ENCODE measurements at places on chromosomes 12 and 14.
A peak's percentile ranks its signal among the peaks of the same experiment; 100 is the strongest.

GRCh38 chr14:68211421-68211820, 391.8 kb downstream of the RAD51B start:
- no peak for DNase-seq

- DNase-seq, result no peak
Observed at GRCh38 chr12:102342281-102343006, 137.9 kb downstream of the IGF1 start.

GRCh38 chr12:5510251-5510805, 78.4 kb downstream of the NTF3 start:
- DNase-seq, result no peak

- DNase-seq, result no peak
Observed at GRCh38 chr14:46988312-46988711, 336.7 kb upstream of the RPL10L start.

GRCh38 chr14:75499084-75499875, 23.0 kb upstream of the BATF start:
- DNase-seq, result no peak

GRCh38 chr14:38129192-38129591, 78.5 kb upstream of the SSTR1 start:
- DNase-seq, result no peak

DNA sequence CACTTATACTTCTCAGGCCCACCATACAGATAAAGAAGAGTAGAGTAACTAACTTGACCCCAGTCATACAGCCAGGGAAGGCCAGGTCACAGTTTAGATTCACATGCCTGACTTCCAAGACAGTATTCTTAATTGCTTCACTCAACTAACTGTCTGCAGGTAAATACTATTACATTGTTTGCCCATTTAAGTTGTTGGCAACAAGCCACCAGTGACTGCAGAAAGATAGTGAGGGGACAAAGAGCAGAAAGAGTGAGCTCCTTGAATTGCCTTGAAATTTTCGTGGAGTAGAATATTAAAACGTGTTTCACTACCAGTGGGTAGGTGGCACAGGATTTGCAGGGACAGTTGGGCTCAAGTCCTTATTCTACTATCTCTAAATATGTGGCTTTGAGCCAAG, 146.3 kb upstream of the RMST start:
- DNase-seq, result no peak

DNA sequence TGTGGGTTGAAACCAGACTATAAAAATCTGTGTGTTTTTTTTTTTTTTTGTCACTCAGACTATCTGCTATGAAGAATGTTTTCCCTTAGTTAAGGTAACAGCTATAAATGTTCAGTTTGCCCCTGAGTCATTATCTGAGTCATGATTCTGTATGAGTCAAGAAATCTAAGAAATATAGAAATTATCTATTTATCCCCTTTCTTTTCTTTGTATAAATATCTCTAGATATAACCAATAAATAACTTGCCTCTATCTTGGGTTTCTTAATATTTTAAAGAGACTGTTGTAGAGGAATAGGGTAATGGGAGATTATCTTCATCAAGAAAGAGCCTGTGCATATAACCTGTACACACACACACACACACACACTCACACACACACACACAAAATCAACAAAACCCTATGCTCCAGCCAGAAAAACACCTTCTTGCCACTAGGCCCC, 161.7 kb upstream of the EEA1 start:
- DNase-seq, result no peak

DNA sequence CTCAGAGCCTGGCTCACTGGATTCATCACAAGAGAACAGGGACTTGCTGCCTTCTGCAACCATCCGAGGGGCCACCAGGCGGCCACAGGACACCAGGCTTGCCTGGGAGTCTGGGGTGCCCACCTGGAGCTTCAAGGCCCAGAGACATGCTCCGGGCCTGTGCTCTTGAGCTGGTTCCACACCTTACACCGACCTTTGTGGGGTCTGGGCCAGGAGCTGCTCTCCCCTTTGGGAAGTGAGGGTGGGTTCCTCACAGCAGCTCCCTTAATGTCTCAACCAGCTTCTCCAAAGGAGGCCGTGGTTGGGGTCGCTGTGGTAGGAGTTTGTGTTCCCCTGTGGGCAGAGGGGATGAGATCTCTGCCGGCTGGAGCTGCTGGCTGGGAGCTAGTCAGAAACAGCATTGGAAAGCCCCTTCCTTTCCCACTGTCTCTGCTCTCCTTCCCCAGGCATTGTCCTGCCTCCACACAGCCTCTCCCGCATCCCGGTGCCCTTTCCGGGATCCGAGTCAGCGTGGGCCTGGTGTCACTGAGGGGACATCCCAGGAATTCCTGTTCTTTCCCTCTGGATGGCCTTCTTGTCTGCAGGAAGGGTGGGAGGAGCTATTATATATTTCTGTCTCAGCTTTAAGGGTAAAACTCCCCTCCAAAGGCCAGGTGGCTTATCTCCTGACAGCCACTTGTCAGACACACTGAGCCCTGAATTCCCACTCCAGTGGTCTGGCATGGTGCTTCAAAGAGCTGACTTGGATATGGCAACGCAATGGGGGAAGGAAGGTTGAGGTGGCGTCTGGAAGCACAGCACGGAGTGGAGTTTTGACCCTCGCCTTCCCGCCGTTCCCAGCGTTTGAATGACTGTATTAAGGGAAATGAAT, 5.1 kb upstream of the PAPLN start:
- DNase-seq, result no peak

DNA sequence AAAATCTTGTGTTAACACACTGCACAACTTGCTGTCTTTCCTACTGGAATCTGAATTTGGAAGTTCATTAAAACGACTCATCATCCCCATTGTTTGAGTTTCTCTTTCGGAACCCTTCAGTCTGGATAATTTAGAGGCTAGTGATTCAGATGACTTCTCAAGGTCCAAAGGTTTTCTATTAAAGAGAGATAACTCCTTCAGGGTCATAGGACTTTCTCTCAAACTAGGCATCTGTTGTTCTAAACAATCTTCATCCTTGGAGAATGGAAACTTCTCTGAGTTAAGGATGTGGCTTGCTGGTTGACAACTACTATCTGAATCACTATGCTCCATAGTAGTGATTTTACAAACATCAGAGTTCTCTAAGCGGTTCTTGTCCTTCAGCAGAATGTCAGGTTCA, 4.4 kb downstream of the MLH3 start:
- DNase-seq, result peak; percentile 9

- DNase-seq, result peak; percentile 75
Observed at GRCh38 chr12:95205685-95206084, 11.6 kb downstream of the FGD6 start.

- no peak for DNase-seq
Observed at GRCh38 chr12:99131751-99132199, 486.7 kb downstream of the APAF1 start.

- DNase-seq, result peak; percentile 63
Observed at GRCh38 chr12:12349711-12350665, at the start of gene MANSC1. MANSC1 (minus strand) TSS chr12:12350242; CDS start chr12:12343314, 6,928 bp downstream.

DNA sequence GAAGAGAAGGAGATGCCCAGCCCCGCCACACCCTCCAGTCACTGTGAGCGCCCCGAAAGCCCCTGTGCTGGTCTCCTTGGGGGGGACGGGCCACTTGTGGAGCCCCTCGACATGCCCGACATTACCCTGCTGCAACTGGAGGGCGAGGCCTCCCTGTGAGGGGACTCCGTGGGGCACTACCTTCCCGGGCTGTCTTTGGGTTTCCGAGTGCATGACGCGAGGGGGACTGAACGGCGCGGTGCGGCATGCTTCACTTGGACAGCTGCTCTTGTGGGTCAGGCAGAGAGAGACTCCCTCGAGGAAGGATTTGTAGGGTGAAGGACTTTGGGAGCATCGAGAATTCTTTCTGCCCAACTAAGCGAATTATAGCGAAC, 1.1 kb downstream of the CCDC184 start:
- DNase-seq, result no peak

DNA sequence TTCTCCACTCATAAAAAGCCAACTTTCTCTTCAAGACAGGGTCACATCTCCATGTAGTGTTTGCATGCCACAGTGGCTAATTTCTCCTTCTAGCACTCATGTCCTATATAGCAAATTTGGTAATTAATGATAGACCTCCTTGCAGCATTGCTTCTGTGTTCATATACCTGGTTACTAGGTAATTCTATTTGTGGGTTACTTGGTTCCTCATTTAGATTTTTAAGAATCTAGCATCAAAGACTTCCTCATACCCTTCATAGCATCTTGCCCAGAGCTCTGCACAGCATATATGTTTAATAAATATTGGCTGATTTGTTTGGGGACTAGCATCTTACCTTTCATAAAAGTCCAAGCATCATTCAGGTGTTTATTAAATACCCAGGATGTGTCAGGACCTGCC, 152.1 kb downstream of the DUSP6 start:
- no peak for DNase-seq

GRCh38 chr14:59465316-59466135, at the start of gene GPR135:
GPR135 (minus strand) TSS chr14:59465380; CDS start chr14:59465226, 154 bp downstream.
- DNase-seq, result no peak

GRCh38 chr12:120214626-120215356, 13.9 kb upstream of the RPLP0 start:
- no peak for DNase-seq

- peak; percentile 91 for DNase-seq
Observed at GRCh38 chr14:102819176-102819628, 42.0 kb downstream of the TRAF3 start.

GRCh38 chr14:36504771-36505175, 15.3 kb downstream of the NKX2-1 start:
- DNase-seq, result no peak

DNA sequence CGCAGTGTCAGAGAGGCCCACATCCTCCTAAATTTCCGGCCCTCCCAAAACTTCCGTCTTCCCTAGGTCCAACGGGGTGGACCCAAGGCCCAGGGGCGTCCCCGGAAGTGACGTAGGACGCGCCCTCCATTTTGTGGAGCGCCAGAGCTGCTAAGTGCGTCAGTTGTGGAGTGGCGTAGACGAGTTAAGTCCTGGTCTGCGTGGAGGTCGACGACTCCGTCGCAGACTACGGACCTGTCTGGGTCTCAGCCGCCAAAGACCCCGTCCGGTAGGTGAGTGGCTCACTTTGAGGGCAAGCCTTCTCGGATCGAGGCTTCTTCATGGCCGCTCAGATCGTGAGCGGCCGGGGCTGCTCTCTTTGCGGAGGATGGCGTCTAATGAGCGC, at the start of gene SRSF5:
TSS of gene SRSF5 (plus strand) at position 159 of the 385 bp plus-strand sequence. CDS start 1,015 bp downstream, outside the sequence.
- peak; percentile 98 for DNase-seq

DNA sequence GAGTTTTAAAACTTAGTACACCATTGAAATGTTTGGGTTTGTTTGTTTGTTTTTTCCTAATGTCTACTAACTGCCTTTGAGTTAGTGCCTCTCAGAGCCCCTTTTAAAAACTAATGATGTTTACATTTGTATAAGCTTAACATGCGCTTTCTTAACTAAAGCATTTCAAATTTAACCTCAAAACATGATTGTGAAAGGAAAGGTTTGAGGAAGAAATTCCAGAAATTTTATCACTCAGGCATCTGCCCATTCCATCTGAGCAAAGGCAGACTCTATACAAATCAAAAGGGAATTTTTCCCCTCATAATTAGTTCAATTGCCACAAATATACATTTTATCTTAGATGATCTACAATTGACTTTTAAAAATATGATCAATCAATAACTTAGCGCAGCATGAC, 230.7 kb upstream of the CAND1 start:
- DNase-seq, result no peak

DNA sequence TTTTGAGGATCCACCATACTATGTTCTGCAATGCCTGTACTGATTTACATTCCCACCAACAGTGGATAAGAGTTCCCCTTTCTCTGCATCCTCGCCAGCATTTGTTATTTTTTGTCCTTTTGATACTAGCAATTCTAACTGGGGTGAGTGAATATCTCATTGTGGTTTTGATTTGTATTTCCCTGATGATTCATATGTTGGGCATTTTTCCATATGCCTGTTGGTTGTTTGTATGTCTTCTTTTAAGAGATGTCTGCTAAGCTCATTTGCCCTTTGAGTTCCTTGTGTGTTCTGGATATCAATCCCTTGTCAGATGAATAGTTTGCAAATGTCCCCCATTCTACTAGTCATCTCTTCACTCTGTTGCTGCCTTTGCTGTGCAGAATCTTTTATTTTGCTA, 49.0 kb upstream of the MSRB3 start:
- no peak for DNase-seq

DNA sequence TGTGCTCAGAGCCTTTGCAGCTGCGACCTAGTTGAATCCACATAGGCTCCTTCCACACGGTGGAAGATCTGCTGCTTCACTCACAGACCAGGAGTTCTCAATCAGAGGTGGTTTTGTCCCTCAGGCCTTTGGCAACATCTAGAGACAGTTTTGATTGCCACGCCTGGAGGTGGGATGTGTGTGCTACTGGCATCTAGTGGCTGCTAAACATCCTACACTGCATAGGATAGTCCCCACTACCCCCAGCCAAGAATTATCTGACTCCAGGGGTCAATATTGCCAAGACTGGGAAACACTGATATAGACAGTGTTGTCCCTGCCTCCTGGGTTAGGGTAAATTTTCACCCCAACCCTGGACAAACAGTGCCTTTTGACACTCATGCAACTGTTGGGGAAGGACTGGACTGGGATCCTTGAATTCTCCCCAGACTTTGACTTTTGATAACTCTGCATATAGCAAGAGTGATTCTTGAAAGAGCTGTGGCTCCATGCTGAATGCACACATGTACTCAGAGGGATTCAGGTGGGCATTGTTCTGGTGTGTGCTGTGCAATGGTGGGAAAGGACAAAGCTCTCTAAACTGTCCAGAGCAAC, 39.8 kb downstream of the BAZ2A start:
- DNase-seq, result no peak

- DNase-seq, result peak; percentile 64
Observed at GRCh38 chr14:91911474-91912032, 35.9 kb downstream of the FBLN5 start.

GRCh38 chr14:99546234-99546879, 57.6 kb downstream of the CCDC85C start:
- DNase-seq, result no peak

- DNase-seq, result no peak
Observed at GRCh38 chr12:126483145-126484068, 1418.2 kb downstream of the AACS start.

DNA sequence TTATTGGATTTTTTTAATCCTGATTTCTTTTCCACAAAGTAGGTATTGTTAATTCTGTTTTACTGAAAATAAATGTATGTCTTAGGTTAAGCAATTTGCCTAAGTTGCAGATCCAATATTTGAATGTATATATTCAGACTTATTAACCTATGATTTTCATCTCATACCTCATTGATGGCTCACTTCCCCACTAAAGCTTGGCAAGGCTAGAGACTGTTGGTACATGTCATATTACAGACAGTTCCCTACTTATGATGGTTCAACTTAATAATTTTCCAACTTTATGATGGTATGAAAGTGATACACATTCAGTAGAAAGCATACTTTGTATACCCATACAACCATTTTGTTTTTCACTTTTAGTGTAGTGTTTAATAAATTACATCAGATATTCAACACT, 33.2 kb upstream of the KCNH3 start:
- no peak for DNase-seq

DNA sequence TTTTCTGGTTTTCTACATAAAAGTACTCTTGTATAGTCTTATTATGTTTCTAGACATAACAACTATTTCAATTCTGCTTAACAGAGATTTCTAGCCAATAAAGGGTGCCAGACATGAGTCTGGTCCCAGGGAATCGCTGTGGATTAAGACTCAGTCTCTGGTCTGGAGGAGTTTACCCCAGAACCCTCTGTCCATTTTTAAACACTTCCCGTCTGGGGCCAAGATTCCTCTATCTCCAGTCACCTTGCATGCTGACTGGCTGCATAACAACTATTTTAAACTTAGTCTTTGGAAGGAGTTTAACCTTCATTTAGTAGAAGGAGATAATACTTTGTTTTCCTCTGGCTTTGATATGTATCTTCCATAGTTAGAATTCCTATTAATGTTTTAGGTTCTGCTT, 163.1 kb upstream of the IFNG-AS1 start:
- DNase-seq, result peak; percentile 4

- peak; percentile 8 for DNase-seq
Observed at GRCh38 chr12:108948367-108948766, 68.5 kb downstream of the DAO start.
